ENCODE measurements at places on chromosomes 16 and 17.

DNA sequence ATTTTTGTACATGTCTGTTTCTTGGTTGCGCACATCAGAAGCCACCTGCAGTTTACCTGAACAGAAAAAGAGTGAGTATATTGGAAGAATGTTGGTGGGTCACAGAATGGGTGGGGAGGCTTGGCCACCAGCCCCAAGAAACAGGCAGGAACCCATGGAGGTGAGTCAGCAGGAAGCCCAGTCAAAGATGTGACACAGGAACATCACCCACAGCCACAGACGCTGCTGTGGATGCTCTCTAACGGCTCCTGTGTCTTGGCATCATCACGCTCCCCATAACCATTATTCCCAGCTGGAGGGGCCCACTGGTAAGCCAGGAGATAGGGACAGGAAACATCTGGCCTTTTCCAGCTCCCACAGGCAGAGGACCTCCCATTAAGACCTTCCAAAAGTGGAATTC, 94.0 kb upstream of the WSB1 start:
- DNase-seq, result no peak

- no peak for DNase-seq
Measured at GRCh38 chr16:86893506-86893905, 315.2 kb downstream of the FOXL1 start.

- DNase-seq, result no peak
Measured at GRCh38 chr16:11561454-11561805, 25.3 kb downstream of the LITAF start.

GRCh38 chr17:2433696-2434095, 32.8 kb upstream of the MNT start:
- no peak for DNase-seq

DNA sequence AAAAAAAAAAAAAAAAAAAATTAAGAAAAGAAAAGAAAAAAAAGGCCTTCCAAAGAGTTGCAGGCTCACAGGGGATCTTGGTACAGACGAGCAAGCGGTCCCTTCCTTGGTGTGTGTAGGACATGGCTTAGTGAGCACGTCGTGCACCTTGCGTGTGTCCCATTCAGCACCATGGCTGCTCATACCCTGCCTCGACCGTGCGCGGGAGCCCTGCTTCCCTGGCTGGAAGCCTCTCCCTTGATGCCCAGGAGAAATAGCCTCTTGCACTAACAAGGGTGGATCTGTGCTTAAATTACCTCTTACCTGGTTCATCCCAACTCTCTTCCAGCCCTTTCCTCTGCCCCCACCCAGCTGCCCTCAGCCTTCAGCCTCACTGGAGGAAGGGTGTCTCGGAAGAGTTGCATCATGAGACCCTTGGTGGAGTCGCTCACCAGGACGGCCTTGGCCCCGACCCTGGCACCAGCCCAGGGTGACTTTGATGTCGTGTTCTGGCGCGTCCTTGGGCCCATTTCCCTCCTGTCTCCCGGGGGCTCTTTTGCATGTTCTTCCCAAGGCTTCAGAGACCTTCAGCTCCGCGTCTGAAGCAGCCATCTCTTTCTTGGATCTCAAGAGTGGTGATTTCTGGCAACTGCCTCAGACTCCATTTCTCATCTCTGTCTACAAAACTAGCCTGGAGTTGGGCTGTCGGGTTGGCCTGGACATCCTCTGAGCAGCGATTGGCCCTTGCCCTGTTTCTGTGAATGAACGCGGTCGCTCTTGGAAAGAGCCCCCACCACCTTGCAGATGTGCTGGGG, 127.2 kb downstream of the CMIP start:
- DNase-seq, result no peak

DNA sequence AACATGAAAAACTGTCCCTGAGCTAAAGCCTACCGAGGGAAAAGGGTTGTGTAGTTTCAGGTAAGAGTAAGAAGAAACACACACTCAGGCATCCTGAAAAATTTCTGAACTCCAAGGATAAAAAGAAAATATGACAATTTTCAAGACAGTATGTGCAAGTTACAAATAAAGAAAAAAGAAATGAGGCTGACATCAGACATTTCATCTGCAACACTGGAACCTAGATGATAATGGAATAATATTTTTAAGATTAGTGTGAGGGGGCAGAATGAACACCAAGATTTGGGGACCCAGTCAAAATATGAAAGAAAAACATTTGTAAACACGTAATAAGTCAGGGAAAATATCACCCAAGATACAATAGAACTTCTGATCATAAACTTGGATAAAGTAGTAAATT, 135.9 kb upstream of the PSMD7 start:
- no peak for DNase-seq

DNA sequence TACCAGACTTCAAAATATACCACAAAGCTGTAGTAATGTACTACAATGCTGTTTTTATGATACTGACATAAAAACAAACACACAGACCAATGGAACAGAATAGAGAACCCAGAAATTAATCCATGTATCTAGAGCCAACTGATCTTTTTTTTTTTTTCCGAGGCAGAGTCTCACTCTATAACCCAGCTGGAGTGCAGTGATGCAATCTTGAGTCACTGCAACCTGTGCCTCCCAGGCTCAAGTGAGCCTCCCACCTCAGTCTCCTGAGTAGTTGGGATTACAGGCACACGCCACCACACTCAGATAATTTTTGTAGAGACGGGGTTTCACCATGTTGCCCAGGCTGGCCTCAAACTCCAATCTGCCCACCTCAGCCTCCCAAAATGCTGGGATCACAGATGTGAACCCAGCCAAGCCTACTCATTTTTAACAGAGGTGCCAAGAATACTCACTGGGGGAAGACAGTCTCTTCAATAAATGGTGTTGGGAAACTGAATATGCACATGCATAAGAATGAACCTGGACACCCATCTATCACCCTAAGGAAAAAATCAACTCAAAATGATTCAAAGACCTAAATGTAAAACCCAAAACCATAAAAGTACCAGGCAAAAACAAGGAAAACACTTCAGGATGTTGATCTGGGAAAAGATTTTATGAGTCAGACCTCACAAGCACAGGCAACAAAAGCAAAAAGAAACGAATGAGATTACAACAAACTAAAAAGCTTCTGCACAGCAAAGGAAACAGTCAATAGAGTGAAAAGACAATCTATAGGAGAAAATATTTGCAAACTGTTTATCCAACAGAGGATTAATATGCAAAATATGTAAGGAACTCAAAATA, 63.1 kb downstream of the STX8 start:
- no peak for DNase-seq

DNA sequence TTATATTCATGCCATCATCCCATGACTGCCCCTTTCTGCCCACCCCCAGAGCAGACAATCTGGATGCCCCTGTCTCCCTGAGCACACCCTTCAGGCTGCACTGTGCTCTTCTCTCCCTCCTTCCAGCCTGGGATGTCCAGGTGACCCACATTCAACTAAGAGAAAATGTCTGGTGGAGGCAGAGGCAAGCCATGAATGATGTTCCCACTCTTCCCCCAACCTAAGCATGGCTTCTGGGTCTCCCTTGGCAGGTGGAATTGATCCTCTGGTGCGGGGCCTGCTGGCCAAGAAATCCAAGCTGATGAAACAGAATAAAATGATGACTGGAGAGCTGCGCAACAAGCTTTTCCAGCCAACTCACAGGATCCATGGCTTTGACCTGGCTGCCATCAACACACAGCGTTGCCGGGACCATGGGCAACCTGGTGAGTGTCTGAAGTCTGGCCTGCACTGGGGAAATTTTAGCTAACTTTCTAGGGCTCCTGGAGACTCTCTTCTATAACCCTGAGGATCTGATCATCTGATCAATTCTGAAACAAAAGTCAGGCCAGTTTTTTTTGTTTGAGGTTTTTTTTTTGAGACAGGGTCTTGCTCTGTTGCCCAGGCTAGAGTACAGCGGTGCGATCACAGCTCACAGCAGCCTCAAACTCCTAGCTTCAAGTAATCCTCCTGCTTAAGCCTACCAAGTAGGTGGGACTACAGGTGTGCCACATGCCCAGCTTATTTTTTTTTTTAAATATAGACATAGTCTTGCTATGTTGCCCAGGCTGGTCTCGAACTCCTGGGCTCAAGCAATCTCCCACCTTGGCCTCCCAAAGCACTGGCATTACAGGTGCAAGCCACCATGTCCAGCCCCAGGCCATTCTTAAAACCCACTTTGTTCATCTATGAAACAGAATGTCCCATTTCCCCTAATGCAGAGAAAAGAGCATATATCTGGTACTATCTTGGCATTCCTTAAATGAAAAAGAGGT, 14.5 kb downstream of the MPO start:
- no peak for DNase-seq

DNA sequence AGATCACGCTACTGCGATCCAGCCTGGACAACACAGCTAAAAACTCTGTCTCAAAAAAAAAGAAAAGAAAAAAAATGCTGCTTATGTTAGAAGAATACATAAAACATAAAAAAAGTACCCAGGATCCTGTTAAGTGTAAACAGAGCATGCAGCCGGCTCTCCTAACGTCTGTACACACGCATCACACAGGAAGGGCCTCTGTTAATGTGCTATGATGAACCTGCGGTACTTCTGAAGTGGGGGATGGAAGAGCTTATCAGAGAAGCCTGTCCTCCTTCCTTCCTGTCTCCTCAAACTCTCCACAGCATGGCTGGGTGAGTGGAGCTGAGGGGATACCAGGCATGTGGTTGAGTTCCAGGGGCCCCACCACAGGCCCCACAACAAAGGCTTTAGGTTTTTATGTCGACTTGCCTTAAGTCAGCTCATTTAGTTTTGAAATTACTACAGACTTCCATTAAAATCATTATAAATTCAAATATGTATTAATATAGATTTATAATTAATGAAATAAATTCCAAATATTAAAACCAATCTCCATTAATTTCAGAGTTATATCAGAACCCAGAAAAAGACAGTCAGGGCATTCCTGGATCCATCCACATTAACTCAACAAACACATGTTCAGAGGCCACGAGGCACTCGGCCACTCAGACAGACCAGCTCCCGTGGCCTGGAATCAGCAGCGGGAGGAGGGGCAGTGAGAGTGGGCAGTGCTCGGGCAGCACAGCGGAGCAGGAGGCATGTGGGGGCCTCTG, 11.7 kb downstream of the CCDC57 start:
- peak; percentile 57 for DNase-seq

DNA sequence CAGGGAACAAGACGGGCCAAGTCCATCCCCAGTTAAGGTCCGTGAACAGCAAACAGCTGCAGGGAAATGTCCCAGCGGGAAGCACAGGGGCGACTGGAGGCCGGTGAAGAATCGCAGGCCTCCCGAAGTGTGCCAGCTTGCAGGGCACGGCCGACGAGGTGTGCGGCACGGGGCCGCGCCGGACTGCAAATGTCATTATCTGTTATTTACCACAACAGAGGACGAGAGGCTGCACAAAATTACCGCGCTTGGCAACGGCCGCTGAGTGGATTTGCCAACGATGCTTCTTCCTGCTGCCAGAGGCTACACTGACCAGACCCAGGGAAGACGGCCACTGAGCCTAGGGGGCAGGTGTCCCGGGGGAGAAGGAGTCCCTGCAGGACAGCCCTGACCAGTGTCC, 53.1 kb downstream of the RPH3AL start:
- DNase-seq, result no peak

DNA sequence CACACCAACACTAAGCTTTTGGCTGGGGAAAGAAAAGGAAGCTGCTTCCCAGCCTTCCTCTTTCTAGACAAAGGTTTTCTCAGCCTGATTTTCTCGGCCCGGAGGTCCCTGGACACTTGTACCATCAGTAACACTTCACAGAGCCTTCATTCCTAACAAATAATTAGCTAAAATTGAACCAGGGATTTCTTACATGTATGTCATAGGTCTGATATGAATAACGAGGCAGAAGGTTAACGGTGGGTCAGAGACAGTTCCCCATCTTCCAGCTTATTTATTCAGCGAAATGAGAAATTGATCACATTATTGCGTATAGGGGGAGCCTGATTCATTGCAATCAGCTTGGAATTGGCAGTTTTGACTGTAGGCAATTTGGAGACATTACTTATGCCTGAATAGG, 142.5 kb downstream of the SALL1 start:
- no peak for DNase-seq

DNA sequence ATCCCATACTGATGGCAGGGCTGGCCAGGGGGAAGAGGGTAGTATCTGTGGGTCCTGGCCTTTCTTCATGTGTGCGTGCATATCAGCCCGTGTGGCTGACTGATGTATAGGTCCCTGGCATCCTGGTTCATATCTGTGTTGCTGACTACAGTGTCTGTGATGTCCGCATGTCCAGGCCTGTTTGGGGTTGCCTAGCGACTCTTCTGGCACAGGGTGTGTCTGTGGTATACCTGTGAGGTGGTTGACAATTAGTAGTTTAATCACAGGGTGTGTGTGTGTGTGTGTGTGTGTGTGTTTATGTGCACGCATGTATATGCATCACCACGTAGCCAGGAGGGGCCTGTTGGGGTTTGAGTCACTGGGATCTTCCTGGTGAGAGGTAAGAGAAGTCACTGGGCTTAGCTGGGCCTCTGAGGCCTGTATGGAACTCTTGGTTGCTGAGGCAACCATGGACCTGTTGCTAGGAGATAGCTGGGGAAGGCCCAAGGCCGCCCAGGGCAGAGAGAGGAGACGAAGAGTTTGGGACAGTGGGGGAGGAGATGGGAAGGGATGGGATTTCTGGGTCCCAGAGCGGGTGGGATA, 603 bp upstream of the TMEM95 start:
- DNase-seq, result peak; percentile 27

DNA sequence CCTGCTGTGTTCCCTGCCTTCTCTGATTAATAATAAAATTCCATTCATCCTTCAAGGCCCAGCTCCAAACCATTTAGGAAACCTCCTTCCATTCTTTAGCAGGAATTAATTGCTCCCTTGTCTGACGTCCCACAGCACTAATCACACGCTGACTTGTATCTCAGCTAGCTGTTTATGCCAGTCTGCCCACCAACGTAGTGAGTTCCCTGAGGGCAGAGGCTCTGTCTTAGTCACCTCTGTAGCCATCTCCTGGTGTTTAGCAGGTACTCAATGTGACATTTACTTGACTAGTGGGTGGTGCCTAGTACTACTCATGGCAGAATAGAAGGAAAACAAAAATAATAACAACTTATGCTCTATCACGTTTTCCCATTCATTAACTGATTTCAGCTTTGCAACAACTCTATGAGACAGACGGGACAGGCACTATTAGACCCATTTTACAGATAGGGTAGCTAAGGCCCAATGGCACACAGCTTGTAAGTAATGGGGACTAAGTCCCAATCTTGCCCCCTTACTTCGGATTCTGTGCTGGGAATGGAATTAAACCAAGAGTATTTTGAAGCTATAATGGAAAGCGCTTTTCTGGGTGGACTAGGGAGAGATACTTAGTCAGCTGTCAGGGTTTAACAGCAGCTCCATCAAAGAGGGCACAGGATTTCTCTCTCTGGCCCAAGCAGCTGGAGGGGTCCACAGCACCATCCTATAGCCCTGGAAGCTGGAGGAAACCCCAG, 931 bp upstream of the WIPF2 start:
- DNase-seq, result no peak

- DNase-seq, result peak; percentile 58
Measured at GRCh38 chr17:77645072-77646045, 313.1 kb upstream of the TNRC6C start.

DNA sequence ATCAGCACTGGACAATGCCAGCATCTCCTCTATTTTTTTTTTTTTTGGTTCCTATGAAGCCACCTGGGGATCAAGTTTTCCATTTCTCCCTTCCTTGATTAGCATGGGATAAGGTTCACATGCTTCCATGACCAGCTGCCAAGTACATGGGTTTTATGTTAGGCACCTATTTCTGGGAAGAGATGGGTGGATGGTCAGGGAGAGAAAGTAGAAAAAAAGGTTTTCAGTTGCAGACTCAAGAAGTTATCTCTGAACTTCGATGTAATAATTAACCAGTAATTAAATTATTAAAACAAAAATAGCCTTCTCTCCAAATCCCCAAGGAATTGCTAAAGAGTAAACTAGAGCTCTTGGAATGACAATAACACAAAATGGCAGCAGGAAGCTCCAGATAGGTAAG, 164.9 kb upstream of the MAF start:
- DNase-seq, result no peak
